Stimulated activated CD8-positive, alpha-beta memory T cell treated with anti-CD3 and anti-CD28 coated beads, Interleukin-7, amount 100 ng/mL, for 1 hour (primary cell): ENCODE measurements at places on chromosomes 5 and 9.

DNA sequence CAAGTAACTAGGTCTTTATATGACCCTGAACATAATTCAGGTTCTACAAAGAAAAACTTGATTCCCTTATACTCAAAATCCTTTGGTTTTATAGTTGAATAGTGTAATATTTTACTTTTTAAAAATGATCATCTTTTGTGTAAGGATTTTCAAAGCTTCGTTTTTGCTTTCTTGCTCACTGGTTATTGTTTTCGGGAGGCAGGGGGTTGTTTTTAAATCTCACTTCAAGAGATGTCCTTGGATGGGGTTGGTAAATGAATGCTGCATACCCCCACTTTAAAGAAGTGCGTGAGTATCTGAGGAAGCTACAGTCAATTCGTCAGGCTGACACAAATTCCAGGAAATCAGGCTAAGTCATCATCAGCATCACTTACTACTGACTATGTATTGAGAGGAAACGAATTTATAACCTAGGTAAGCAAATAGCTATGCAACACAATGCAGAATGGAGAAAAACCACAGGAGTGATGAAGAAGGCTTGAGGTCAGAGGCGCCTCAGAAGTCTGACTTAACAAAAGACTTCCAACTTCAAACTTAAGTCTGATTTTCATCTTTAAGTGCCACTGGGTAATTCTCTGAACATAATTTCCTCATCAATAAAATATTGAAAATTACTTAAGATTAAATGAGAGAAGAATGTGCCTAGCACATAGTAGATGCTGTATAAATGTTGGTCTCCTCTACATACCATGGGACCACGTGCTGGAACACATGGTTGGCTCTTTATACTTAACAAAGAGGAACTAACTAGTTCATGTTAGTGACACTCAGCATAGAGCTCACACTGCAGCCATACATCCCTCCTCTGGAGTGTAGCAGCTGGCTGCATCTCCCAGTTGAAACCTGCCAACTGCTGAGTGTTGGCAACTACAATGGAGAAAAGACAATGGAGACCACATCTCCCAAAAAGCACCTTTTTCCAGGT, 106.0 kb upstream of the KIF2A start:
- no peak for DNase-seq

DNA sequence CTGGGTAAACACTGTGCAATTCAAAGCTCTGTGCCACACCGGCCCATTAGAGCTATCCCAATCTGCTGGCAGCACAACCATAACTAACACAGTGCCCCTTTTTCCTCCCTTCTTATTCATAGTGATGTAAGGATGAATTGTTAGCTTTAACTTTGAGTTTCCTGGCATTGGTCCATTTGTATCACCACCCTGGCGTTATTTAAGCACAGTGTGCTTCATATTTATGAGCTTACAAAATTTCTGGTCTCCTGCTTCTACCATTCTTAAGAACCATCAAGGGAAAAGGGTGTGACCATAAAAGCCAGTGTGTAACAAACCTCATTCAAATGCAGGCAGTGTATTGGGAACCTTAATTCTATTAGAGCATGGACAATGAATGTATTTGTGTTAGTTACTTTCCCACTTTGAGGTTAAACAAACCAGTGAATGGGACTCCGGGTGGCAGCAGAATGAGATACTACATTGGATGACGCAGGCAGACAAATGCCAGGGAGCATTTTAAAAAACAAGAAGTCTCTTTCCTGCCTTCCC, 222.6 kb downstream of the TMEM161B start:
- no peak for DNase-seq

DNA sequence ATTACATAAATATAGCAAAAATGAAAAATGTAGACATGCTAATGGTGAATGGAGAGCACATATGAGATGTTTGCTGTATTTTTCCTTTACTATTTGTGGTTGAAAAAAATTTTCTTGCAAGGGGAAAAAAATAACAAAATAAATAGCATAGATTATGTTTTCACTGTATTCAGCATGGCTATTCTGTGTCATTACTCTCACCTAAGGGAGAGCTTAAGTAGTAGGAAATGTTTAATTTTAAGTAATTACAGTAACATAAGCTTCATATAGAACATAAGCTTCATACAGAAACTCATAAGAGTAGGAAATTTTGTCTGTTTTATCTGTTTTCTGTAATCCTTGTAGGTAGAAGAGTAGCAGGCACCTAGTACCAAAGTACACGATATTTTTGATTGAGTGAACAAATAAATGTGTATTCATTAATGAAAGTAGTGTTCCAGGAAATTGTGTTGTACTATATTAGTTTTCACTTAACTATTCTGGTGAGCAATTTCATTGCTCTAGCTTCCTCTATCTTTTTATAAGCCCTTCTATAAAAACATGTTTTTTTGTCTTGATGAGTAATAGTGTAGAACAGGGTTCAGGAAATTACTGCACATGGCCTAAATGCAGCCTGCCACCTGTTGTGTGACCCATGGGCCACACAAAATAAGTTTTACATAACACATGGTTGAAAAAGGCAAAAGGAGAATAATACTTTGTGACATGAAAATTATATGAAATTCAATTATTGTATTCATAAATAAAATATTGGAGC, 1025.0 kb upstream of the CDH10 start:
- DNase-seq, result no peak

- DNase-seq, result no peak
Measured at GRCh38 chr5:7856855-7857254, 5.9 kb upstream of the CFAP90 start.

DNA sequence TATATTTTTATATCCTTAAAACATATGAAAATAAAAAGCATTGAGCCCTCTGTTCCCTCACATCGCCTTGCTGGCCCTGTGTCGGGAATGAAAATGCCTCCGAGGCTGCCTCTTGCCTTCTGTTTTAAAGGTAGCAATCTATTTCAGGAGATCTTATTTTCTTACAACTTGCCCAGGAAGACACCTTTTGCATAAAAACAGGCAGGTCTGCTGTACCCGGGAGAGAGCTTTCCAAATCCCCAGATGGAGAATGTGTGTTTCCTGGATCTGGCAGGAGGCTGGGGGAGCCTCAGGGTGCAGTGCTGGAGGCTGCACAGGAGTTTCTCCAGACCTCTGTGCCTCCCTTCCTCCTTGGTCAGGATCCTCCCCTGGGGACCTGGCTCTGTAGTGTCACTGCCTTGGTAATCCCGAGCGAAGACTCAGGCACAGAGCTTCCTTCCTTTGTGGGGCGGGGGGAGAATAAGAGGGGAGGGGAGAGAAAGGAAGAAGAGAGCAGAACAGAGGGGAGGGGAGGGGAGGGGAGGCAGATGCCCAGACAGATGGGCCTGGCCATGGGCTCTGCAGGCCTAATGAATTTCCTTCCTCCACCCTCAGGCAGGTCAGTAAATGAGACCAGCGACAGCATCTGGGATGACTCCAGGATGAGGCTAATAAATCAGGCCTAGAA, 104.0 kb upstream of the BOD1 start:
- no peak for DNase-seq

- no peak for DNase-seq
Measured at GRCh38 chr5:132280371-132281240, 13.6 kb upstream of the SLC22A4 start.
